Fibroblast of villous mesenchyme (primary cell): ENCODE measurements at places on chromosomes 12 and 14. TPM values are rescaled to one million over a fixed set of nuclear protein-coding genes. Genes with fewer than 3 reads are reported as not detected.

LRRC74A gene
- not detected in 2 replicates for total RNA-seq

POTEM gene
- not detected in 2 replicates for total RNA-seq

OR6C2 gene
- not detected in 2 replicates for total RNA-seq

KLRC4 gene
- total RNA-seq, result not detected in 2 replicates

ALDH1L2 gene
- total RNA-seq, result 23.3 and 42.5 TPM in 2 replicates

KRT2 gene
- not detected in 2 replicates for total RNA-seq

SDR9C7 gene
- not detected in 2 replicates for total RNA-seq

AKAP3 gene
- 0.64 and 1.3 TPM in 2 replicates for total RNA-seq

RNFT2 gene
- 6.1 and 7.3 TPM in 2 replicates for total RNA-seq

FOXN4 gene
- total RNA-seq, result not detected in 2 replicates

EXD2 gene
- 16.8 and 18.6 TPM in 2 replicates for total RNA-seq

POTEG gene
- total RNA-seq, result not detected in 2 replicates

DIO2 gene
- total RNA-seq, result 31.5 and 42.5 TPM in 2 replicates

SOAT2 gene
- total RNA-seq, result not detected in 2 replicates

OR10AD1 gene
- total RNA-seq, result not detected in 2 replicates

IQSEC3 gene
- total RNA-seq, result under 0.01 TPM in 2 replicates

SPTB gene
- total RNA-seq, result under 0.01 TPM in 2 replicates

BCL2L14 gene
- not detected in 2 replicates for total RNA-seq

CCDC88C gene
- under 0.01 and 0.32 TPM in 2 replicates for total RNA-seq

GLI1 gene
- 0.86 and 1.9 TPM in 2 replicates for total RNA-seq

MEG3 gene
- 120 and 187 TPM in 2 replicates for total RNA-seq

NFATC4 gene
- total RNA-seq, result 56.4 and 68.2 TPM in 2 replicates

POLE2 gene
- 14.2 and 17.3 TPM in 2 replicates for total RNA-seq

SYT1 gene
- total RNA-seq, result 2.3 and 3.9 TPM in 2 replicates

WNT1 gene
- total RNA-seq, result not detected in 2 replicates

TC2N gene
- total RNA-seq, result 0.97 and 1.3 TPM in 2 replicates

PRB2 gene
- total RNA-seq, result not detected in 2 replicates

CCDC38 gene
- not detected in 2 replicates for total RNA-seq

NAA25 gene
- 25.8 and 30.7 TPM in 2 replicates for total RNA-seq

ARHGAP9 gene
- under 0.01 TPM in 2 replicates for total RNA-seq

PPFIBP1 gene
- 69.1 and 71.2 TPM in 2 replicates for total RNA-seq

FGF23 gene
- not detected in 2 replicates for total RNA-seq

CCDC59 gene
- 41.6 and 47.5 TPM in 2 replicates for total RNA-seq

CERS5 gene
- total RNA-seq, result 29.6 and 40.2 TPM in 2 replicates

P3H3 gene
- 91.1 and 117 TPM in 2 replicates for total RNA-seq

NOVA1 gene
- 1.9 and 6.9 TPM in 2 replicates for total RNA-seq

ADSS1 gene
- total RNA-seq, result 1.3 and 4.3 TPM in 2 replicates

TMTC2 gene
- total RNA-seq, result 1.6 and 5.2 TPM in 2 replicates

ENDOU gene
- not detected in 2 replicates for total RNA-seq

SPX gene
- under 0.01 and 0.86 TPM in 2 replicates for total RNA-seq

SVOP gene
- total RNA-seq, result not detected in 2 replicates
